Diencephalon (tissue), 1 donor: ENCODE measurements at places on chromosomes 6 and 20. TPM values are rescaled to one million over a fixed set of nuclear protein-coding genes. Genes with fewer than 3 reads are reported as not detected.

The XKR7 gene
- 10.1 TPM for total RNA-seq

The ANKRD66 gene
- total RNA-seq, result 3.5 TPM

The TINAG gene
- total RNA-seq, result not detected

The PBOV1 gene
- not detected for total RNA-seq

The IL17A gene
- total RNA-seq, result not detected

The C6orf118 gene
- 23.5 TPM for total RNA-seq

The MEI4 gene
- total RNA-seq, result 2.1 TPM

The CDSN gene
- total RNA-seq, result not detected

The BPIFA3 gene
- total RNA-seq, result not detected

The GJA1 gene
- 218 TPM for total RNA-seq

The BANF2 gene
- total RNA-seq, result not detected

The CLPSL1 gene
- not detected for total RNA-seq

The VIP gene
- total RNA-seq, result 3.0 TPM

The LAMA4 gene
- total RNA-seq, result 41.5 TPM

The OTOR gene
- total RNA-seq, result not detected

The PPIL4 gene
- total RNA-seq, result 54.0 TPM

The GATA5 gene
- total RNA-seq, result not detected
